Natural killer cell treated with Interleukin-12 subunit alpha and Interleukin-12 subunit beta and Interleukin-15 and Interleukin-18, amount 100 ng/mL, for 72 hours (primary cell): ENCODE measurements at places on chromosomes 2 and 18.

DNA sequence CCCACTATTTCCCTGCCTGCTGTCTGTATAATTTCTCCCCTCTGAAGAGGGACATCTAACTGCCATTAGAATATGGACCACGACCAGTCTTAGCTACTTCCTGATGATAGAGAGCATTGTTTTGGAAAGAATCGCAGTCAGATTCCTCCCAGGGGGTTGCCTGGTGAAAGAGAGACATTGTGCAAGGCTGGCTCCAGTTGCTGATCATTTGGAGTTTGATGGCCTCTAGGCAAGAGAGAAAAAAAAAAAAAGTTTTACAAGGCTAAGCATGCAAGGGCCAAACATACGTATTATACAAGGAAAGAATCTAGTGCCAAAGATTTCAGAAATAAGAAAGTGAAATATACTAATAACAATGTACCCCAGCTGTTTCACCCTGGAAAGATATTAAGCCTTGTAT lies 182.2 kb downstream of the CMPK2 start:
- DNase-seq = no peak

DNA sequence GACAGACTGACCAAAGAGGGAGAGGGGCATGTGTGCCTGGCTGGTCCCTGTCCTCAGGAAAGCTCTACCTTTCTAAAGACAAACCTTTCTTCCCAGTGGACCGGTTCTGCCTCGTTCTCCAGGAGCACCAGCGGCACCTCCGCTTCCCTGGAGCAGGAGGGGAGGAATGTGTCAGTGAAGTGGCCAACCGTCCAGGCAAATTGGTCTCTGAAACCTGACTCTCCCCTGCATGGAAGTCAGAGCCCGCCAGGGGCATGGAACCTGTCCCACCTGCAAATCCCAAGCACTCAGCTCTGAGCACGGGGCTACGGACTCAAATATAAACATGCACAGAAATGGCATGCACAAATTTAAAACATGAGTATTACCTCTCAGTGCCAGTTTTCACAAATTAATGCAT lies 62.9 kb downstream of the COL6A3 start:
- no peak for DNase-seq

DNA sequence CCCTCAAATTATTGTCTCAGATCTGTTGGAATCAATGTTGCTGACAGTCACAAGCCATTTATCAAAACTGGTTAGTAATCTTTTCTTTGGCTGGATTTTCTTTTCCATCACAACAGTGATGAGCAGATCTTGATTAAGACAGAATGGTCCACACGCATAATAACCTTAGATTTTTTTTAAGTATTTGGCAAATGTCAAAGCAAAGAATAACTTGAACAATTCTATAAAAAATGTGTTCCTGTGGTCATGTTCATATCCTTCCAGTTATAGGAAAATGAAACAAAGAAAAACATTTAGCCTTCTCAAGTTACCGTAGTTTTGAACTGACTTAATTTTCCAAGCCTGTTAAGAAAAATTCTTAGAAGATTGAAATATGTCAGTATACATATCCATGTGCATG lies 659.9 kb upstream of the ID2 start:
- DNase-seq = no peak

GRCh38 chr2:72040629-72041571 lies 106.8 kb downstream of the CYP26B1 start:
- no peak for DNase-seq

GRCh38 chr2:57563015-57563414 lies 483.6 kb upstream of the VRK2 start:
- DNase-seq = no peak

- DNase-seq = peak; percentile 71
Observed at GRCh38 chr2:240568678-240569522, 616 bp downstream of the RNPEPL1 start.

- no peak for DNase-seq
Observed at GRCh38 chr2:24382363-24383073, 22.2 kb upstream of the ITSN2 start.

- DNase-seq = no peak
Observed at GRCh38 chr2:185787227-185788145, 48.9 kb downstream of the FSIP2 start.

DNA sequence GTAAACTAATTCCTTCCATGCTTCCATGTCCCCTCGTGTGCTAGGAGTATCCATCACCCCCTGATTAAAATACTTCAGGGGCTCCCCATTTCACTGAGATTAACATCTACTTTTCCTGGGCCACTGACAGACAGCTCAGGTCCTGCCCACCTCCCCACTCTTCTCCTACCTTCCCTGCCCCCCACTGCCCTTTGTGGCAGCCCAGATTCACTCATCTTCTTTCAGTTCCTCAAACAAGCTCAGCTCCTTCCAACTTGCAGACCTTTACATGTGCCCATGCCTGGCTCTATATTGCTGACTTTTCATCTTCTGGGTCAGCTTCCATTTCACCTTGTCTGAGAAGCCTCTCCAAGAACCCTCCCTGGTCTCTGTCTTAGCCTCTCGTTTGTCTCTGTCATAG lies 12.0 kb downstream of the RUFY4 start:
- no peak for DNase-seq

- DNase-seq = no peak
Observed at GRCh38 chr18:68725346-68725745, 10.4 kb upstream of the TMX3 start.

- no peak for DNase-seq
Observed at GRCh38 chr2:235494716-235495372, 1.0 kb downstream of the AGAP1 start.

- no peak for DNase-seq
Observed at GRCh38 chr2:211451642-211452041, 895.2 kb downstream of the CPS1 start.

DNA sequence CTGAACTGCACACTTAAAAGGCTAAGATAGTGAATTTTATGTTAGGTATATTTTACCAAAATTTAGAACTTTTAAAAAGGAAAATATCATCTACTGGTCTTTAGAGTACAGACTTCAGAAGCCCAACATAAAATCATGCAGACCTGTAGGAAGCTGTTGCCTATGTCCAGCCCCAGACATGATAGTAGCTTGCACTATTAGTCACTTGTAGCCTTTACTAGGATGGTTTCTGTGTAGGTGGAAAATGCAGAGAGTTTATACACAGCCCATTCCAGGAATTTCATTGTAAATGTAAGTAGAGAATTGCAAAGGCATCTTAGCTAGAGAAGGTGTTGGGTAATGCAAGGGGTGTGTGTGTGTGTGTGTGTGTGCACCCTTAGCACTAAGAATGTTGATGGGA lies 640.2 kb downstream of the RNF144A start:
- DNase-seq = no peak

- DNase-seq = no peak
Observed at GRCh38 chr2:207791579-207792243, 22.0 kb upstream of the FZD5 start.

- DNase-seq = no peak
Observed at GRCh38 chr2:16658076-16658739, 7.4 kb downstream of the CYRIA start.

- no peak for DNase-seq
Observed at GRCh38 chr2:47096451-47096850, 58.7 kb downstream of the STPG4 start.

- DNase-seq = no peak
Observed at GRCh38 chr2:52956118-52956517, 811.5 kb upstream of the CHAC2 start.

DNA sequence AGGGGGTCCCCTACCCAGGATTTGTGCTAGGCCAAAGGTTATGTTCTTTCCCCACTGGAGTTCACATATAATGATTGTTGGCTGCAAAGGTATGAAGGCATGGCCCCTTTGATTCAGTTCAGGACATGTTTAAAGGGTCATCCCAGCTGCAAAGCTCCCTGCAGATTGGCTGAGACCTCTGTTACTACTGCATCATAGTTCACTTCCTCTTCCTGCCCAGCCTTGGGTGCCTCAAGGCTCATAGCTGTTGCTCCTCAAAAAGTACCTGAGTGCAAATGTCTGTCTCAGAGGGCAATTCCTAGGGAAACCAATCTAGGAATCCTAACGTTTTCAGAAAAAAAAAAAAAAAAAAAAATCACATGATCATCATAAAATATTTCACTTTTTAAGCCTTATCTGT lies 125.1 kb downstream of the ATL2 start:
- no peak for DNase-seq

DNA sequence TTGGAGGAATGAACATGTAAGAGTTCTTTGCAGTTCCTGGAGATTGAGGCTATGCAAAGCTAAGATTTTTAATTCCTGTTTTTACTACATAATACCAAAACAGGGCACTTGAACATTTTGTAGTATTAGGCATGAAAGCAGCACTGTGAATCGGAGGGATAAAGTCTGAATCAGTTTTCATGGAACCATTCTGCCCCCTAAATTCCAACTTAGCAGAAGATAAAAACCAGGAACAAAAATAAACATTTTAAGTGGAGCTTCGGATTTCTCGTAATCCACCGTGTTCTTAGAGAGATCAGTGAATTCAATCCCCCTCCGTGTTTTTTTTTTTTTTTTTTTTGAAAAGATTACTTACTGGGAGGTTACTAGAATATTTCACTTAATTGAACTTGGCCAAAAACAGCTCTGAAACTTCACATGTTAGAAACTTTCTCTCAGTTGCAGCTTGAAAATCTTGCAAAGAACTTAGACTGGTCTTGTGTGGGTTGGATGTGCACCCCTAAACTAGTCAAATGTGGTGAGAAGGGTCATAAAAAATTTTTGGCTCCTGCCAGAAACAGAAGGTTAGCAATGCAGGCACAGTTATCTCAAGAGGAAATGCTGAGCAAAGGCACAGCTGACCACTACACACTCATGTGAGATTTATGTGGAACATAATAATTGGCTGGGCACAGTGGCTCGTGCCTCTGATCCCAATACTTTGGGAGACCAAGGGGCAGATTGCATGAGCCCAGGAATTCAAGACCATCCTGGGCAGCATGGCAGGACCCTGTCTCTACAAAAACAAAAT lies 145.4 kb upstream of the RNF152 start:
- DNase-seq = no peak

DNA sequence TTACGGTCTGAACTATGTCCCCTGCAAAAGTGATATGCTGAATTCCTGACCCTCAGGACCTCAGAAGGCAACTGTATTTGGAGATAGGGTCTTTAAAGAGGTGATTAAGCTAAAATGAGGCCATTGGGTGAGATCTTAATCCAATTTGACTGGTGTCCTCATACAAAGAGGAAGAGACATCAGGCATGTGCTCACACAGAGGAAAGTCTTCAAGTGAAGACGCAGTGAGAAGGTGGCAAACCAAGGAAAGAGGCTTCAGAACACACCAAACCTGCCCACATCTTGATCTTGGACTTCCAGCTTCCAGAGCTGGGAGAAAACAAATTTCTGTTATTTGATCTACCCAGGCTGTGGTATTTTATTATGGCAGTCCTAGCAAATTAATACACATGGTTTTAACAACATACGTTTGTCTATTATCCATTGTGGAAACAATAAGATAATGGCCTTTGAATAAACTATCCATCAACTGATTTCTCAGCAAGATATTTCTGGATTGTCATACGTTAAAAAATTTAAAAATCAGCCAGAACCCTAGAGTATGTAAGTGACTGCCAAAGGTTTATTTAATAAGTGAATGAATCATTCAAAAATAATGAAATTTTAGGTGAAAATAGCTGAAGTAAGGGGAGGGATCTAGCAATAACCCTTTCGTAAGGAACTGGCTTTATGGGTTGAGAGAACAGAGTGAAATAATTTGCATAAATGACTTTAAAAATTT lies 6.5 kb downstream of the WIPF1 start:
- no peak for DNase-seq

GRCh38 chr18:75635096-75635495 lies 207.6 kb upstream of the SMIM21 start:
- DNase-seq = no peak

- DNase-seq = no peak
Observed at GRCh38 chr2:171958475-171958874, 36.2 kb downstream of the HAT1 start.

DNA sequence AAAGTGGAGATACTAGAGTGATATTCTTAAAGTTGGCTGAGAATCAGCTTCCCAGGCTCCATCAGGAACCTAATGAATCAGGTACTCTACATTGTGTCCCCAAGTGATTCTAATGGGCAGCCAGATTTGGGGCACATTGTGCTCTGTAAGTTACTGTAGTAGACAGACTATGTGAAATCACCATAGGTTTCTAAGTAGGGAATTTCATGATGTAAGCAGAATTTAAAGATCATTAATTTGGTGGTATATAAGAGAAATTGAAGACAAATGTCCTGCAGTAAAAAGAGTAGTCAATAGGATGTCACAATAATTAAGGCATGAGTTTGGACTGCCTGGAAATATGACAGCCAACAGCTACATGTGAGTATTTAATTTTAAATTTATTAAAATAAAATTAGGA lies 602.4 kb upstream of the ACVR2A start:
- no peak for DNase-seq

GRCh38 chr2:126381091-126381490 lies 274.9 kb upstream of the GYPC start:
- DNase-seq = no peak

DNA sequence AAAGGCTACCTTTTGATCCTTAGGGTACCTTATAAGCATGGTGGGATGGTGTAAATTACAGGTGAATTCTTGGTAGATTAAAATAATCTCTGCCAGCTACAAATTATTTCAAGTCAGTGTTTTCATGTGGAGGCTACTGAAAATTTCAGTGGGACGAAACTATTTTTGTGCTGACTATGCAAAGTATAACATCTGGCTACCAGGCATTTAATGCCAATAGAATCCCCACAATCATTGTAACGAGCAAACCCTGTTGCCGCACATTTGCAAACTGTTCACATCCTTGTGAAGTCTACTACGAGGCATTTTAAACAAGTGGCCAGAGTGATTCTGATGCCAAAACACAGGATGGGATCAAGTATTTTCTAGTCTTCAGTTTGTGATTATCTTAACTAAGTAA lies 48.1 kb upstream of the SDC1 start:
- no peak for DNase-seq

- DNase-seq = no peak
Observed at GRCh38 chr18:58793361-58793760, 71.3 kb upstream of the ZNF532 start.

DNA sequence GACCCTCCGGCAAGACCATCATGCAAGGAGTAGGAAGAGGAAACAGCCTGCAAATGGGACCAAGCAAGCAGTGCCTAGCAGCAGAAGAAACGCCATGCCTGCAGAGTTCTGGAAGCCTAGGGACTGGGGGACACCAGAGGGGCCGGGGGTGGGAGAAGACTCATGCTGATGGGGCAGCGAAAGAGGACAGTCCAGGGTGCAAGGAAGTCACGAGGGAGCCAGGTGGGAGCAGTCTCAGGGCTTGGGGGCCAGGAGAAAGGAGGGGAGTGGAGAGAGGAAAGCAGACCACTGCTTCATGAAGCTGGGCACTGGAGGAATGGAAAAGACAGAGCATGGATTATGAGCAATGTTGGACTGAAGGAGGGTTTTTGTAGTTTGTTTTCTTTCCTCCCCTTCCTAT lies 119.4 kb upstream of the CAPN13 start:
- peak; percentile 55 for DNase-seq

DNA sequence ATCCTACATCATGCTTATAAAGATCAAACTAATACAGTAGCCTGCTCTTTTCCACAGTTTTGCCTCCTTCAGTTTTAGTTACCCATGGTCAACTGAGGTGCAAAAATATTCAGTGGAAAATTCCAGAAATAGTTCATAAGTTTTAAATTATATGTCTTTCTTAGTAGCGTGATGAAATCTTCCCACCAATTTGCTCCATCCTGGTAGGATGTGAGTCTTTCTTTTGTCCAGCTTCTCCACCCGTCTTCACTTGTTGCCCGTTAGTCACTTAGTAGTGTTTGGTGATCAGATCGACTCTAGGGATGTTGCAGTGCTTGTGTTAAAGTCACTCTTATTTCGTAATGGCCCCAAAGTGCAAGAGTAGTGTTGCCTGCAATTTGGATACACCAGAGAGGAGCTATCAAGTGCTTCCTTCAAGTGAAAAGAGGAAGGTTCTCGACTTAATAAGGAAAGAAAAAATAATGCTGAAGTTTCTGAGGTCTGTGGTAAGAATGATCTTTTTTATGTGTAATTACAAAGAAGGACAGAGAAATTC lies 57.0 kb downstream of the CEP192 start:
- DNase-seq = no peak
